ENCODE measurements at places on chromosomes 11 and 22.

DNA sequence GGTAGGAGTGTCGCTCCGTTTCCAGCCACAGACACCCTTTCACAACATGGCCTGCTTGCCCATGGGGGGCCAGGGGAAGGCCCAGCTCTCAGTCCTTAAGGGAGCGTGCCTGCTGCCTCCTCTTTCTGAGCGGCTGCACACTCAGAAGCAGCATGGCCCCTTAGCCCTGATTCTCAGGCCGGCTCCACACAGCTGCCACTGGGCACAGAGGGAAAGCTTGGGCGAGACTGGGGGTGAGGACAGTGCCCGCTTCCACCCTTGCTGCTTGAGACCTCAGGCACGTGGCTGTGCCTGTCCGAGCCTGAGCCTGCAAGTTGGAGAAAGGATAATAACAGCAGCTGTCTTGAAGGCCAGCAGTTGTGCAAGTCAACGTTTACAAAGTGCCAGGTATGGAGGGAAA, 416.3 kb downstream of the SHANK2 start:
- DNase-seq, result no peak

DNA sequence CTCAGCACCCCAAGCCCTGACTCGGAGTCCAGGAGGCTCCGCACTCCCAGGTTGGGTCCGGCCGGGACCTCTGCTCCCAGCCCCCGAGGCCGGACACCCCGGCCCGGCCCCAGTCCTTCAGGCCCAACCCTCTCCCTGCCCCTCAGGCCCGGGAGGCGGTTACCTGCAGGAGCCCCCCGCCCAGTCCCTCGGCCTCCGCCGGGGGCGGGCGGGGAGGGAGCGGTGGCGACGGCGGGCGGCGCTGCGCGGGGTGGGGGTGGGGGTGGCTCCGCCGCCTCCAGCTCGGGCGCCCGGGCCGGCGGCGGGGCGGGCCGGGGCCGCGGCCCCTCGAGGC, 310 bp downstream of the TCF20 start:
- no peak for DNase-seq

- peak; percentile 16 for DNase-seq
Observed at GRCh38 chr11:119196833-119197483, 9.2 kb upstream of the CBL start.

- no peak for DNase-seq
Observed at GRCh38 chr11:61357894-61358239, 3.8 kb downstream of the CYB561A3 start.

GRCh38 chr11:2759228-2760195, 59.7 kb upstream of the KCNQ1OT1 start:
- no peak for DNase-seq

DNA sequence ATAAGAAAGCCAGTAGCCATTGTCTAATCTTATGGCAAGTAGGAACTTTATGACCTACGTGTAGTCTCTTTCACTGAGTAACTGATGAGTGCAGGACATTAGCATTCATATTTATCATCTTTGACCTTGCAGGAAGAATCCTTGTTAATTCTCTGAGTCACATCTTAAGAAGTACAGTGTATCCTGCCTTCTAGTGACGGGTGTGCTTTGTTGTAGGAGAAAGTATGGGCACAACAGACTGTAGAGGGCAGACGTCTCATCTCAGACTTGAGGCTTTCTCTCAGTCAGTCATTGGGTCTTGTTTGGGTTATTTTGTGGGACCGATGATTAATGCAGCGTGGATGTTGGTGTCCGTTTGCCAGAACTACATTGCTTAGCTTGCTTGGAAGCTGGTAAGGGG, 6.8 kb downstream of the RNF214 start:
- no peak for DNase-seq

DNA sequence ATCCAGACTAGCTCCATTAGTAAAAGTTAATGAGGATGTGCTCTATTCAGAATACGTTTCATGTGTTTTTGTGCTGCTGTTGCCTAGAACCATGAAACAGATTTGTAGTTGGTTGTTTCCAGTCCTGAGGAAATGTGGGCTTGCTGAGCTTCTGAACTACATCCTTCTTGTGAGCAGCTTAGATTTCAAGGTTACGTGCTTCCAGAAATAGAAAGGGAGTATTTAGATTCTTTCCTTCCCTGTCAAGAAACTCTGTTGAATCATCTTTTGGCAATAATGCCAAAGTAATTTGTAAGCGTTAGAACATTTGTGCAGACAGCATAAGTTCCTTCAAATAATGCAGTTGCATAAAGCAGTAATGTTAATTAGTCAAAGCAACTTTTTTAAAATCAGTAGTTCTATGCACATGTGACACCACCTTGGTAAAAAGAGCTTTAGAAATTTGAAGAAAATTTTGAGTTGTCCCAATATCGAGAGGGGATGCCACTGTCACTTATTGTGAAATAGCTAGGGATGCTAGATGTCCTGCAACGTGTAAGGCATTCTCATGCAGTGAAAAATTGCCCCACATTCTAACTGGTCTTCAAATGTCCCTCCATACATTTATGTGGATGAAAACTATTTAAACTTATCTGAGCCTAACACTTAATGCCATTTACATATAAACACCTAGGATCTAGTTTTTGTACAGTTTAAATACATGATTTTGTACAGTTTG, 169.6 kb downstream of the ETS1 start:
- DNase-seq, result no peak

DNA sequence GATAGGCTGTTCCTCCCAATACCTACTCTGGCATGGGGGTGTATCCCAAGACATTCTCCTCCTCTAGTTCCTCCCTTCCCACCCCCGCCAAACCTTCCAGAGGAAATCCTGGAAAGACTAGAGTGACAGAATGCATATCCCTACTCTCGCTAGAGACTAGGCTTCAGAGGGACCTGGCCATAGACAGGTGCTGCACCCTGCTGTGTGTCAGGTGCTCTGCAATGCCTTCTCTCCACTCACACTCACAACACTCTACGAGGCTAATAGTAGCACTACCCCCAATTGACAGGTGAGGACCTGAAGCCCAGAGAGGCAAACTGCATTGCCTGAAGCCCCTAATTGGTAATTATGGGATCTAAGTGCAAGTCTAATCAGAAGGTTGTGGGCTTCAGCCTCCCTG, 46.2 kb upstream of the LMO1 start:
- DNase-seq, result no peak

- DNase-seq, result no peak
Observed at GRCh38 chr22:38302906-38303305, 14.3 kb downstream of the CSNK1E start.

DNA sequence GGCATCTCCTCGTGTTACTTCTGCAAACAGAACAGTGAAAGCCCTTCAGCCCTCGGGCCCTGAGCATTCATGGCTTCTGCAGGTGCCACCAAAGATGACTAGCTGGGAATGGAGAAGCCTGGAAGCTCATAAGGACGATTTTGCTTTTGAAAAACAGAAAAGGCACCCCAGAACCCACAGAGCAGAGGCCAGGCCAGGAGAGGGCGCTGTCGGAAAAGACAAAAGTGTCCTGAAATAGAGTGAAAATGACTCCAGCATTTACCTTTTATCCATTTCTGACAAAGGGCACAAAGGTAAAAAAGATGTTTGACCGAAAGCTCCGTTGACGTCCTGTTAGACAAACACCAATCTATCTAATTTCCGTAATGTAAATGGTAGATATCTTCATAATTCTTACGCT, 37.6 kb downstream of the ZNF195 start:
- peak; percentile 26 for DNase-seq

DNA sequence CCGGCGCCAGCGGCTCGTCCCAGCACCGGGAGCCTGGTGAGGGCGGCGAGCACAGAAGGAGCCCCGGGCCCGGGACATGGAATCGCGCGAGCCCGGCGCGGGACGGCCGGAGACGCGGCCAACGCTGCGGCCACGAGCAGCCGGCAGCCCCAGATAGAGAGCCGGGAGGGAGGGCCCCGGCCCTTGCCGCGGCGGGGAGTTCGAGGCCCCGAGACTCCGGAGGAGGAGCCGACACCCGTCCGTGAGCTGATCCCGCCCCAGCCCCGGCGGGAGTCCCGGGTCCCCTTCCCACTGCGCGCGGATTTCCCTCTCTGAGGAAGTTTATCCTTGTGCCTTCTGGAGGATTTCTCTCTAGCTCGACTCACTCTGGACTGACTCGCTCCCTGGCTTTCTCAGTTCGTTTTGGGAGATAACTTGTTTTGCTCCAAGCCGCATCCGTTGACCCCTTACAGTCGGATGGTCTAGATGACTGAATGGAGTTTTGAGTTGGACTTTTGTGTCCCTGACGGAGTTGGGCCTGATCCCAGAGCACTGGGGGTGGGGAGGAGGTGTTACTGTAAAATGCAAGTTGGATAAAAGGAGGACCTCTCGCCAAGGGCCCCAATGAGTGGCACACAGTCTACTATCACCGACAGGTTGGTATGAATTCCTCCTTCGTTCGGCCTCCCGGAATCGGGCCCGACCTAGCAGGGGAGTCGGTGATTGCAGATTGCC, 585 bp downstream of the ARHGEF12 start:
- no peak for DNase-seq

GRCh38 chr22:44952863-44953746, 56.7 kb downstream of the PHF21B start:
- no peak for DNase-seq

GRCh38 chr11:96714689-96715088, 324.9 kb downstream of the JRKL start:
- DNase-seq, result no peak

- DNase-seq, result no peak
Observed at GRCh38 chr22:50271519-50271970, 1.4 kb upstream of the MAPK11 start.

DNA sequence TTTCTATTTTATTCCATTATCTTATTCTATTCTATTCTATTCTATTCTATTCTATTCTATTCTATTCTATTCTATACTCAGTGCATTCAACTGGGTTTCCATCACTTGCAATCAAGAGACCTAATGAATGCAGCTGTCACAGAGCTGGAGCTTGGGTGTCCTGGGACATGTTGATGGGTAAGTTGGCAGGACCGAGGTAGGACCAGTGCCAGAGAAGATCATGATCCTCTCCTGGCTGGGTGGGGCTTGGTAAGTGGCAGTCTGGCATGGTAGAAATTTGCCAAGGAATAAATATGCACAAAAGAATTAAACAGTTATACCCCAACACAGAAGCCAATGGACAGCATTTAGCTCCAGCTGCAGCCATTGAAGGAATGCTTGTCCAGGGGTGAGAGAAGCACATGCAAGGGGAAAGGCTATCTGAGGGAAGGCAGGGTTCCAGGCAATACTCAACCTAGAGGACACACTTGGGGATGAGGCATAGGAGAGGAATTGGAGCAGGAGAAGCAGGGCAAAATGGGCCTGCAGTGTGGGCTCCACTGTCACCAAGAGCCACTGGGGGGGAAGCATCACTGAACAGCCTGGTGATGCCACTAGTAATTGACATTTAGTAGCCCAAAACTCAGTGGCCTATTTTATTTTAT, 97.0 kb upstream of the CD82 start:
- DNase-seq, result no peak

DNA sequence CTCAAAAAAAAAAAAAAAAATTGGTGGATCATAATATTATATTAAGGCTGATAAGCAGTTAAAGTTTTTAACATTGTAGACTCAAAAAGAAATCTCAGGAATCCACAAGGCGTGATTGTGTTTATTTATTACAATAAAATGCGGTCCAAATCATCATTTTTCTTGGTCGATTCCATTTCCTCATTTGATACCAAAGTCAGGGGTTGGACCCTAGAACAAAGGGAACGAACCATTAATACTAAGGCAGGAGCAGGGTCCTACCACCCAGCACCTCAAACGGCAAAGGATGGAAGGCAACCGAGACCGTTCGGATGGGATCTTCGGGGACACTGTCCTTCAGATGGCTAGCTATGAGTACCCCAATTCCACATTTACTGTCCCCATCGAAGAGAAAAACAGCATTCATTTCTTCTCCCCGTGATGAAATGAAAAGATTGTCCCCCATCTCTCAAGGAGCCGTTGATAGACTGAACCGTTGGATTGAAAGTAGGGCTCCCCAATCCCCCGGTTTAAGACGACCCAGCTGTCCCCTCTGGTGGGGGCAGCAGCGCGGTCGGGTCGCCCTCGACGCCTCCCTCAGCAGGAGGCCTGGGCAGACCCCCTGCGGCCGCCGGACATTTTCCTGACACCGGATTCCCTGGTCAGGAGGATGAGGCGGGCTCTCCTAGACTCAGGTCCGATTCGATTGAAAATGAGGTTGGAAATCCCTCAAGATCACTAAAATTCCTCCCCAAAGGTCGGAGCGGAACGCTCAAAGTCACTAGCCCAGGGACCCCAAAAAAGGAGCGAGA, 607 bp downstream of the DMC1 start:
- DNase-seq, result no peak

DNA sequence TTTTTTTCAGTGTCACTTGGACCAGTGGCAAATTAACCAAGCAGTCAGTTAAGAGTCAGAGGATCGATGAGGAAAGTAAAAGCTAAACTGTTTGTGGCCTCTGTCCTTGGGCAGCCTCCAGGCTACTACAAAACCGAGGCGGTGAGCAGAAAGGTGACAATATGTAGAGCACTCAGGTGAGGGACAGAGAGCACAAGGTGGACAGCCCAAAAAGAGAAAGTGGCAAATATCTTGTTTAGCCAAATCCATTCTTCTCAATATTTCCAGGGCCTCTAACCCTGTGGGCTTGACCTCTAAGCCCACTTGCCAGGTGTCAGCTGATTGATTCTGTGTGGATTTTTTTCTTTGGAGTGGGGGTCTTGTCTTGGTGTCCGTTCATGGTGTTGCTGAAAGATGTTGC, 4202.2 kb upstream of the OR11H1 start:
- DNase-seq, result no peak

GRCh38 chr11:45082744-45083543, 63.5 kb upstream of the PRDM11 start:
- no peak for DNase-seq

- DNase-seq, result no peak
Observed at GRCh38 chr11:5336331-5336730, 7.0 kb downstream of the OR51B5 start.

DNA sequence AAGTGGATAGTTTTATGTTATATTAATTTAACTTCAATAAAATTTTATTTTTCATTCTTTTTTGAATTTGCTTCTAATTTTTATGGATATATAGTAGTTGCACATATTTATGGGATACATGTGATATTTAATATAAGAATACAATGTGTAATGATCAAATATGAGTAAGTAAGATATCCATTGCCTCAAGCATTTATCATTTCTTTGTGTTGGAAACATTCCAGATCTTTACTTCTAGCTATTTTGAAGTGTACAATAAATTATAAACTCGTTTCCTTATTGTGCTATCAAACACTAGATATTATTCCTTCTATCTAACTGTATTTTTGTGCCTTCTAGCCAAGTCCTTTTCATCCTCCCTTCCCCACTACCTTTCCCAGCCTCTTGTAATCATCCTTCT, 17.0 kb downstream of the EXPH5 start:
- no peak for DNase-seq

GRCh38 chr22:40890881-40891280, 29.0 kb upstream of the DNAJB7 start:
- DNase-seq, result no peak
